ENCODE measurements at places on chromosomes 3 and 15.

GRCh38 chr3:133488785-133489367 lies 84.6 kb upstream of the CDV3 start:
- DNase-seq, result no peak

GRCh38 chr3:557972-558371 lies 361.4 kb downstream of the CHL1 start:
- DNase-seq, result no peak

DNA sequence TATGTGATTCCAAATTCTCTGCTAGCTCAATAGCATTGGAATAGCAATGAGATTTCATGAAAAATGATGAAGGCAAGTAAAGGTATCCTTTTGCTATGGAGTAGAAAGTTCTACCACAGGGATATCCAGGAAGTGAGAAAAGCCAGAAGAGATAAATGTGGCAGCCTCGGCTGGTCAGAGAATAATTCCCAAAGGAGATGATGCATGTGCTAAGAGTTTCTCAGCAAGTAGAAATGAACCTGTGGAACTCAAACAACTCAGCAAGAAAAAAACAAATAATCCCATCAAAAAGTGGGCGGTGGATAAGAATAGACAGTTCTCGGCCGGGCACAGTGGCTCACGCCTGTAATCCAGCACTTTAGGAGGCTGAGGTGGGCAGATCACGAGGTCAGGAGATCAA lies 38.2 kb downstream of the ALS2CL start:
- no peak for DNase-seq

GRCh38 chr3:157117875-157118654 lies 41.9 kb downstream of the CCNL1 start:
- no peak for DNase-seq

DNA sequence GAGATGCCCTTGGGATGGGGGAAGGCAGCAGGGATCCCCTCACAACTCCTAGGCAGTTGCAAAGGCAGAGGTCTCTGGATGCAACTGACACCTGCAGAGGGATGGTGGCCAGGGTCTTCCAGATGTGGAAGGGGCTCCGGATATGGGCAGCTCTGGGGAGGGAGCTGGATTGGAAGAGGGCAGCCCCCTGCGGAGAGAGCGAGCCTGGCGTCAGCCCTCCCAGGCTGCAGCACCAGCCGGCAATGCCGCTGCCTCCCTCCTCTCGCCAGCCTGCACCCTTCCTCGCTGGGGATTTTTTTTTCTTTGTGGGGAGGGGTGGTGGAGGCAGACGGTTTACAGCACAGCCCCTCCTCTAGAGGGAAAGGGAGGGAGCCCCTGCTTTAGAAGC lies 1.6 kb downstream of the INSYN1 start:
- no peak for DNase-seq

- no peak for DNase-seq
Observed at GRCh38 chr15:85031086-85031943, 49.7 kb downstream of the PDE8A start.

GRCh38 chr15:58546635-58547627 lies 115.1 kb downstream of the LIPC start:
- DNase-seq, result no peak

DNA sequence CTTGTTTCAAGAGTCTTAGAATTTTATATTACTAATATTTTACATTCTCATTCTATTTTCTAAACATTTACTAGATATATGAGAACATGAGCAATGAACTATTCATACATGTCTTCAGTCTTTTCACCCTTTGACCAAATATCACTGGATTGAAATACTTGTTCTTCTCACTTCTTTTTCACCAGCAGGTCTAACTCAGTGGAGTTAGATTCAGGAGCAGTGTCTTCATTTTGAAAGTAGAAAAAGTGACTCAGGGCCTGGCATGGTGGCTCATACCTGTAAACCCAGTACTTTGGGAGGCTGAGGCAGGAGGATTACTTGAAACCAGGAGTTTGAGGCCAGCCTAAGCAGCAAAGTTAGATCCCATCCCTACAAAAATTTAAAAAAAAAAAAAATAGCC lies 70.8 kb downstream of the USP13 start:
- DNase-seq, result no peak

DNA sequence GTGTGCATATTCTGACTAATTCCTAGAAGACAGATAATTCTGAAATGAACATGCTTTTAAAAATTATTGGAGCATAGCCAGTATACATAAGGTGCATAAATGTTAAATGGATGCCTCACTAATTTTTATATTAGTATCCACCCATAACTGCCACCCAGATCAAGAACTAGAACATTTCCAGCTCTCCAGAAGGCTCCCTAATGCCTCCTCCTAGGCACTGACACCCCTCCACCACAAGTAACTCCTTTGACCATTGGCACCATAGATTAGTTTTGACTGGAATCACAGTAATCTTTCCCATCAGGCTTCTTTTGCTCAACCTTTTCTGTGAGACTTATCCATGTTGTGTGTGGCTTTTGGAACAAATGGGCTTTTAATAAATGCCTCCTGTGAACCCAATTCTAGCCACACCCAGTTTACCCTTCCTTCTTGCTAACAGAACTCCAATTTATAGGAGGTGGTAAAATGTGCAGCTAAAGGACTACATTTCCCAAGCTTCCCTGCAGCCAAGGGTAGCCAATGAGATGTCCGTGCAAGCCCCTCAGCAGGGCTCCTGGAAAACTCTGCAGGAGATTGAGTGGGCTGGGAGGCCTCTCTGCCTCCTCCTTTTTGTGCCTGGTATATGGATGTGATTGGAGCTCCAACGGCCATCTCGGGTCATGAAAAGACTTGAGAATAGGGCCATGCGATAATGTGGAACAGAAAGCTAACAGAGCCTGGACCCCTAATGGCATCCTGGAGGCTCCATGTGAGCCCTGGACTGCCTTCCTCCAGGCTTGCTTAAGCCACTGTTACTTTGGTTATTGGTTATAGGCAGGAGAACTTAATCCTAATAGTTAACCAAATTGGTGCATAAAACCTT lies 322.6 kb upstream of the TLE3 start:
- DNase-seq, result no peak

DNA sequence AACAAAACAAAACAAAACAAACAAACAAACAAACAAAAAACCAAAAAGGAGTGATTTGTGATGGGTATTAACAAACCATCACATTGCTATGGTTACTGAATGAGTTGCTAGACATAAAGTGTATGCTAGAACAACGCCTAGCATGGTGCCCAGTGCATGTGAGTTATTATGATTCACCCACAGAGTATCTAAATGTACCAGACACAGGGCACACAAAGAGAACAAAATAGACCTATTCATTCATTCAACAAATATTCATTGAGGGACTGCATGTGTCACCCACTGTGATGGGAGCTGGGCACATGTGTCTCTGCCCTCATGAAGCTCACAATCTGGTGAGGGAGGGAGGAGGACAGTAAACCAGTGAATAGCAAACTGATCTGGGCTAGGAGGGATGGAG lies 11.6 kb upstream of the ACAN start:
- DNase-seq, result no peak

GRCh38 chr3:123143669-123144411 lies 57.9 kb upstream of the SEC22A start:
- no peak for DNase-seq

GRCh38 chr3:143207338-143207961 lies 87.9 kb downstream of the CHST2 start:
- DNase-seq, result no peak

DNA sequence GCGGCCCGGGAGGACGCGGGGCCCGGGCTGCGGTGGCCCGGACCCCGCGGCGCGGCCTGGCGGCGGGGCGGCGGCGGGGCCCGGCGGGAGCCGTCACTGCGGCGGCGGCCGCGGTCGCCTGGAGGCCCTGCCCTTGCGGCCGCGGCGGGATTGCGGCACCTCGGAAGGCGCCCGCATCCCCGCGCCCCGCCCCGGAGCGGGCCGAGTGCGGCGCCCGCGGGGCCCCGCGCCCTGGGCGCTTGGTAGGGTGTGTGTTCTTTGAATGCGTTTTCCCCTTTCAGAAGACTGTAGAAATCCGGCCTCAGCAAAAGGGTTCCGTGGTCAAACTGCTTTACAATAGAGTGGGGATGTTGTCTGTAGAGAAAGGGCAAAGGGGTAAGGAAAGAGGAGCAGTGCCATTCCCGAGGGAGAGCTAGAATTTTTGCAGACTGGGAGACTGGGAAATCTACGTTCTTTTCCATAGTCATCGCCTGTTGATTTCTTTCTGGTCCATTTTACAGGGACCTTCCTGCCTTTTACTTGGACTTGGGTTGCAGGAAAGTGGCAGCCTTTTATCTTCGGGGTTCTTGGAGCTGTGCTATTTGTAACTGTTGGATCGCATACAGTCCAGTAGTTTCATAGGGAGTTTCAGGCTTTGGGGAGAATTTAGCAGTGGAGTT lies 630 bp downstream of the SNRK start:
- DNase-seq, result no peak

DNA sequence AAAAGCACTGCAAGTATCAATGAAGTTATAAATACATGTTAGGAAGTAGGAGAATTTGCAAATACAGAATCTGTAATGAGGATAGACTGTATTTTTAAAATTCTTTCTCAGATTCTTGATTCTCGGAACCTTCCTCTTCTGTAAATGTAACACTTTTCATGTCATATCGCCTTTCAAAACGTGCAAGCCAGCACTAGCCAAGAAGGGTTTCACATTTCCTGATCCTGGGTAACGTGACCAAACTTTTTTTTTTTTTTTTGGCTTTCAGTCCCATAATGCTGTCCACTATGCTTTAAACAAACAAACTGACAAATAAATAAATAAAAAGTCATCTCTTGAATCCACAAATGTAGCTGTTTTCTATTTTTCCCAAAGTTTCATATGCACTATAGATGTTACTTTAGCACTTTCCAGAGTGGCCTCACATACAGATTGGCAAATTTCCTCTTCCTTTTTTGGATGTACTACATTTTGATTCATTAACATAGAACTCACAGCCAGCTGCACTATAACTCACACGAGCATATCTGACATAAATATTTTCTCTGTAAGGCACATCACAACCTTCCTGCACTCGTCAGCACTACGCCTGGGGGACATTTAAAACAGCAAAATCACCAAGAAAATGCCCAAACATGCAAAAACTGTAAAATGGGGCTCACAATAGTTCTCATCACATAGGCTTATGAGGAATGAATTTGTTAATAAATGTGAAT lies 208.1 kb downstream of the OSBPL10 start:
- DNase-seq, result no peak

- DNase-seq, result no peak
Observed at GRCh38 chr3:188435266-188435665, 281.3 kb downstream of the LPP start.

DNA sequence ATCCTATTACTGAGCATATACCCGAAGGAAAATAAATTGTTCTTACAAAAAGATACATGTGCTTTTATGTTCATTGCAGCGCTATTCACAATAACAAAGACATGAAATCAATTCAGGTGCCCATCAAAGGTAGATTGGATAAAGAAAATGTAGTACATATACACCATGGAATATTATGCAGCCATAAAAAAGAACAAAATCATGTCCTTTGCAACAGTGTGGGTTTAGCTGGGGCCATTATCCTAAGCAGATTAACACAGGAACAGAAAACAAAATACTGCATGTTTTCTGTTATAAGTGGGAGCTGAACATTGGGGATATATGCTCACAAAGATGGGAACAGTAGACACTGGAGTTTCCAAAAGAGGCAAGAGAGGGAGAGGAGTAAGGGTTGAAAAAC lies 42.5 kb downstream of the SGO1 start:
- no peak for DNase-seq

GRCh38 chr3:133851266-133851906 lies 44.3 kb downstream of the RAB6B start:
- no peak for DNase-seq

- DNase-seq, result no peak
Observed at GRCh38 chr15:35690698-35691116, 144.7 kb upstream of the DPH6 start.

DNA sequence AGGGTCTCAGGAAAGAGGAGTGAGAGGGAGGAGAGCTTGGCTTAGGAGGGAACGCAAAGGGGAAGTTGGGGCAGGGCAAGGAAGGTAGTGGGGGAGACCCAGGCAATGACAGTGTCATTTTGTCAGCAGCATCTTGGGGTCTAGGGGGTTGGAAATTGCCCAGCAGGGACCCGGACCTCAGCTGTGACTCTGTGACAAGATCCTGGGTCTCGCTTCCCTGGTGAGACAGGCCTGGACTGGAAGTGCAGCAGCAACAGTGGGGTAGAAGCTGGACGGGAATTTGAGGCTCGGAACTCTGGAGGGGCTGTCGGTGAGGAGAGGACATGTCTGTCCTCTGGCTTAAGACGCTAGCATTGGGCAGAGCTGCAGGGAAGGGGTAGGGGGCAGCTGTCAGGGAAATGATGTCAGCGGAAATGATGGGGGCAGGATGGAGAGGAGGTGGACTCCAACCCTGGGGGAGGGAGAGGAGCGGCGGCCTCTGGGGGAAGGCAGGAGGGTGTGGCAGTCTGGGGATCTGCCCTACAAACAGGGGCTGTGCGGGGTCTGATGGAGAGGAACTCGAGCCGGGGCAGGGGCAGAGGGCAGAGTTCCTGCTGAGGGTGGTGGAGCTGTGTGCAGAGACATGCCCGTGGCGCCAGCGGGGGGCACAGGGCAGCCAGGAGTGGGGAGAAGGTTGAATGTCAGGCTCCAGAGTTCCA lies 12.3 kb downstream of the ANPEP start:
- DNase-seq, result no peak

DNA sequence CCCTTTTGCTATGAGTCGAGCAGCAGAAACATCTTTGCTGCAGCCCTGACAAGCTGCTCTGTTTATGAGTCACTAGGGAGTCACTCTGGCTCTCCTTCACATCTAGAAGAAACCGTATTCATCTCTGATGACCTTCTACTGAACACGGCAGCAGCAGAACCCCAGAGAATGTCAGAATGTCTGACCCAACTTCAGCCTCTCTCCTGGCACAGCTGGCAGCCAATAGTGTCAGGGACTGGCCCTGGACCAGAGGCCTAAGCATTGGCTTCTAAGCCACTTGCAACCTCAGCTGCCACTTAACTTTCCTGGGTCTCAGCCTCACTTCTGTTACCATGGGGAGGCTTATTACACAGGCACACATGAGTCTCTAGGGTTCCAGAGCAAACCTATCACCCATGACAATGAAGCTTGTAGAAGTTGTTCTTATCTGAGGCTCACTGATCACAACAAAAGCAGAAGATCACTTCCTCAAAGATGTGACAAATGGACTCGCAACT lies 184.1 kb upstream of the TLE3 start:
- DNase-seq, result no peak

GRCh38 chr3:48405971-48406370 lies 23.9 kb downstream of the PLXNB1 start:
- no peak for DNase-seq

- no peak for DNase-seq
Observed at GRCh38 chr3:15246186-15246585, 40.1 kb downstream of the CAPN7 start.

- DNase-seq, result no peak
Observed at GRCh38 chr3:78273326-78273725, 1233.4 kb downstream of the ROBO2 start.

DNA sequence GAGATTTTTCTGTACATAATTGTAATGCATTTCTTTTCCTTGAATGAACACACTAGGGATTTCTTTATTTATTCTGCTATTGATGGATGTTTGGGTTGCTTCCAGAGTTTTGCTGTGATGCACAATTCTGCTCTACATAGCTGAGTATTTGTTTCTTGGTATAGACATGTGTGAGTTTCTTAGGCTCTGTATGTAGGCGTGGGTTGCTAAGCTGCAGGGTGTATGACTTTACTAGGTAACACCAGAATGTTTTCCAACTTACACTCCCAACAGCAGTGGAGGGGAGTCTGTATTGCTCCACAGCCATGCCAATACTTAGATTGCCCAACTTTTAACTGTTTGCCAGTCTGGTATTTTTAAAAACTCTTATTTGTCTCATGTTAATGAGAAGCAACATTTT lies 155.5 kb upstream of the TNIK start:
- DNase-seq, result no peak

GRCh38 chr3:188473591-188474288 lies 319.8 kb downstream of the LPP start:
- DNase-seq, result no peak
